Type B pancreatic cell (in vitro differentiated cells): ENCODE measurements at places on chromosomes 3 and 15. TPM values are rescaled to one million over a fixed set of nuclear protein-coding genes. Genes with fewer than 3 reads are reported as not detected.

ITIH1 gene
- 8.0 and 12.2 TPM in 2 replicates for total RNA-seq

EXD1 gene
- not detected in 2 replicates for total RNA-seq

- peaks cover 14% of the 10 kb centered on the region for H3K4me1 ChIP-seq
- no peak overlapping the region for H3K27ac ChIP-seq
- H3K27me3 ChIP-seq, result peaks cover 7% of the 10 kb centered on the region
- no peak for DNase-seq
- no peak overlapping the region for H3K4me3 ChIP-seq
Observed at GRCh38 chr15:31227235-31227634, 99.4 kb upstream of the KLF13 start.

DNA sequence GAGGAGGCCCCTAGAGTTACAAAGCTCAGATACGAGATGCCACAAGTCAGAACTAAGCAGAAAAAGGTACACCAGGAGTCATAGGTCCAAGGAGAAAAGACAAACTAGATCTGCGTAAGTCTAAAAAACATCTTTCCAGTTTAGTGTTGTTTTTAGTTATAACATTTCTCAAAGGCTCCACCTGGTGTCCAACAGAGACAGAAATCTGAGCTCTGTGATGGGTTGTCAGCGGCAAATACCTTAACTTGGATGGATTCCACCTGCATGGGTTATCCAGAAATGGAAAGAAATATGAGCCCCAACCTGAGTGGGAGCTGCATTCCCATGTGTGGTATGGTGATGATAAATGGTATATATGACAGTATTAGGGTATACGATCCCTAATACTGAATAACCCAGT, 238.6 kb upstream of the CHRM5 start:
- H3K4me3 ChIP-seq, result no peak overlapping the region
- peaks cover 3% of the 10 kb centered on the region for H3K27me3 ChIP-seq
- no peaks in the 10 kb centered on the region for H3K36me3 ChIP-seq
- H3K4me1 ChIP-seq, result no peaks in the 10 kb centered on the region

- H3K27ac ChIP-seq, result no peak overlapping the region
- H3K36me3 ChIP-seq, result peaks cover 3% of the 10 kb centered on the region
- peaks cover 6% of the 10 kb centered on the region for H3K27me3 ChIP-seq
- H3K4me1 ChIP-seq, result peaks cover 3% of the 10 kb centered on the region
- no peak overlapping the region for H3K4me3 ChIP-seq
Observed at GRCh38 chr3:175200391-175201095, 341.4 kb downstream of the NAALADL2 start.

GRCh38 chr3:98528474-98529346, 3.1 kb upstream of the GPR15 start:
- DNase-seq, result no peak
- H3K27ac ChIP-seq, result no peak overlapping the region
- no peak overlapping the region for H3K4me3 ChIP-seq

- H3K36me3 ChIP-seq, result no peaks in the 10 kb centered on the region
- peaks cover 29% of the 10 kb centered on the region for H3K4me1 ChIP-seq
- H3K27ac ChIP-seq, result peak overlapping the region; percentile 84
- no peak for DNase-seq
Observed at GRCh38 chr15:75198560-75199356, 2.9 kb upstream of the C15orf39 start.

GRCh38 chr15:83653639-83654378, at the start of gene ADAMTSL3:
Gene ADAMTSL3, plus strand, starts transcription at chr15:83654123. Its CDS starts 1,639 bp downstream, at chr15:83655762.
- H3K27ac ChIP-seq, result no peak within 1 kb of the TSS
- H3K4me3 ChIP-seq, result peak within 1 kb of the TSS; percentile 74
- H3K36me3 ChIP-seq, result no peaks in the 10 kb centered on the region
- H3K27me3 ChIP-seq, result peaks cover 90% of the 10 kb centered on the region
- H3K4me1 ChIP-seq, result no peaks in the 10 kb centered on the region
